ENCODE measurements at places on chromosomes 1 and 21.

- DNase-seq = no peak
Observed at GRCh38 chr1:151952811-151953210, 40.8 kb downstream of the S100A10 start.

- no peak for DNase-seq
Observed at GRCh38 chr1:174967845-174968705, 31.7 kb upstream of the CACYBP start.

- DNase-seq = no peak
Observed at GRCh38 chr1:25106352-25106751, 126.0 kb downstream of the SYF2 start.

DNA sequence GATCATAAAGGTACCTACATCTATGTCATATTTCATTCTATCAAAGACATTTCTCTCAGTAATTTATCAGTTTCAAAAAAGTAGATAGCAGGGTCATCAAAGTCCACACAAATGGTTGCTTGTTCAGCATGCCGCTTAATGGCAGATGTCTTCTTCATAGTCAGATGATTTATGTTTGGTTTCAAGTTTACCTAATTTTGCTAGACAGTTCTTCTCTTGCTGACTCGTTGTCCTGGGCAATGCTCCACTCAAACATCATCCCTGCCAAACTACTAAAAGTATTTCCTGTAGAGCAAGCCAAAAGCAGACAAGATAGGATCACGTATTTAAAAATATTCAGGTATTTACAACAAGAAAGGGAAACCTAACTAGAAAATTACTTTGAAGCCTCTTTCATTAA, 13.6 kb downstream of the NUP210L start:
- no peak for DNase-seq

GRCh38 chr1:25050165-25050564, 120.1 kb upstream of the RUNX3 start:
- DNase-seq = no peak

DNA sequence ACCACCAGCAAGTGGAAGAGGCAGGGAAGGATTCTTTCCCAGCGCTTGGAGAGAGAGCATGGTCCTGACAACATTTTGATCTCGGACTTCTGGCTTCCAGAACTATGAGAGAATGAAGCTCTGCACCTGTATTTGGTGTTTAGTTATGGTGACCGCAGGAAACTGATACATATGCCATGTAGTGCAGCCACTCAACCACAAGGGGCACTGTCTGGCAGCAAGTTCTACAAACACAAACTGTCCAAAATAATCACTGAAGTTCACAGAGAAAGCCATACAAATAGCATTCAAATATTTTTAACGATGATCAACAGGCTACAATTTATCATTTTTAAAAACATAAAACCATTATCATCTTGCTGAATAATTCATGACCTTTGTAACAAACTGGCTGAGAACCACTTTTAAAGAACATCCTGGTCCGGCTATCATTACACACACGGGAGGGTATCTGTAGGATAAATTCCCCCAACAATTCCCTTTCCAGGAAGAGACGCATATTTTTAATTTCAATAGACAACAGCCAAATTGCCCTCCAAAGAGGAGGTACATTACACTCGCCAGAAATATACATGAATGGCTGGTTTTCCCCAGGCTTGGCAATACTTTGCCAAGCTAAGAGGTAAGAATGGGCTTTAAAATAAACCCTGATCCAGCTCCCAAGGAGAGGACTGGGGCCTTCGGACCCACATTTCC, 9.2 kb upstream of the CBR3 start:
- DNase-seq = no peak

GRCh38 chr21:17853393-17854275, 34.5 kb upstream of the C21orf91 start:
- no peak for DNase-seq

- no peak for DNase-seq
Observed at GRCh38 chr1:98260412-98260811, 339.6 kb upstream of the DPYD start.

DNA sequence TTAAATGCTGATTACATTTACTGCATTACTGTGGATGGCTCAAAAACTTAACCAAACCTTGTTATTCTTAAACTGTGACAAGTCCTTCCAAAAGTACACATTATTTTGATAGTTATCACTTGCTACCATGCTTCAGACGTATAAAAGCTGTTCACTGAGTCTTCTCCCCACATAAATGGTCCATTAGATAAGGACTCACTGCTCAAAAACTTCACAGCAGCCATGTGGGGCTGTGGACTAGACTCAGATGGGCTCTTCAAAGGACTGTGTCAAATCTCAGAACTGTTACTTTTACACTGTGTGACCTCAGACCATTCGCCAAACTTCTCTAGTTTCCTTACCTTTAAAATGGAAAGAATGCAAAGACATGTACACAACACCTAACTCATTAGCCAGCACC, 11.6 kb downstream of the SCAF4 start:
- DNase-seq = no peak

GRCh38 chr21:36104317-36105300, 30.3 kb upstream of the CBR3 start:
- DNase-seq = no peak

GRCh38 chr1:234572966-234573365, 37.0 kb downstream of the IRF2BP2 start:
- DNase-seq = no peak

DNA sequence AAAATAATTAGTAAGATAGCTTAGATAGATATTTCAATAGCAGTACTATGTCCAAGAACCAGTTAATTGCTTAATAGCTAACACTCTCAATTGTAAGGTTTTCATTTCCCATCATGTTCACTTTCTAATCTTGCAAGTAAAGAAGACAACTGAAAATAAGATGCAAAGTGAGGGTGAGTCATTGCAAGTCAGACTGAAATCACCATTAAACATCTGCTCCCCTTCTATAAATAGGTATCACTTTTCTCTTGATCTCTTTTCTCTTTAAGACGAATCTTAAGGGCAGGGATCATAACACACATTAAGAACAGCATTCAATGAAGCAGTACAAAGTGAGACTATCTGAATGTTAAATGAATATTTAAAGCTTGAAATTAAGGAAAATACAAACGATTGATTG, 40.4 kb downstream of the UBR4 start:
- no peak for DNase-seq

GRCh38 chr1:175317309-175317708, 124.7 kb upstream of the KIAA0040 start:
- no peak for DNase-seq

GRCh38 chr1:172936088-172936645, 114.6 kb downstream of the TNFSF18 start:
- no peak for DNase-seq

DNA sequence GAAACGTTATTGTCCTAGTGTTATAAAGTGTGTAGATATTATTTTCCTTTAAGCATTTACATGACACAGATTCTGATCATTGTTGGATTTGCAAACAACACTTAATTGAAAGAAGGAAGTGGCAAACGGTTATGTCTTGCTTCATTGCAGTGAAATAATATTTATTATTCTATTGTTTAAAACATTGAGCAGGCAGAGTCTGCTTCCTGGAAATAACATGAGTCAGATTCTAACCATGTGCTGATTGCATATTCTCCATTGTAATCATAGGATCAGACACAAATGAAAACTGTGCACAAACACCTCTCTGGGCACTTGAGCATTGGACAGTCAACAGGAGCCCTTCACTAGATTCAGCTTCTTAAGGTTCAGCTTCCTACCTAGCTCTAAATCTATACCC, 46.8 kb upstream of the USP25 start:
- no peak for DNase-seq

DNA sequence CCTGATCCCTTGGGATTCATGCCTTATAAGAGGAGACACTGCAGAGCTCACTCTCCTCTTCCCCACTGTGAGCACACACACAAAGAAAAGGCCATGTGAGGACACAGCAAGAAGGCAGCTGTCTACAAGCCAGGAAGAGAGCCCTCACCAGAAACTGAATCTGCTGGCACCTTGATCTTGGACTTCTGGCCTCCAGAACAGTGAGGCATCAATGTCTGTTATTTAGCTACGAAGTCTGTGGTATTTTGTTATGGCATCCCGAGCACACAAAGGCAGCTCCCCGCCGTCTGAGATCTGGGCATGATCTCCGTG, 47.1 kb upstream of the RPL11 start:
- no peak for DNase-seq

DNA sequence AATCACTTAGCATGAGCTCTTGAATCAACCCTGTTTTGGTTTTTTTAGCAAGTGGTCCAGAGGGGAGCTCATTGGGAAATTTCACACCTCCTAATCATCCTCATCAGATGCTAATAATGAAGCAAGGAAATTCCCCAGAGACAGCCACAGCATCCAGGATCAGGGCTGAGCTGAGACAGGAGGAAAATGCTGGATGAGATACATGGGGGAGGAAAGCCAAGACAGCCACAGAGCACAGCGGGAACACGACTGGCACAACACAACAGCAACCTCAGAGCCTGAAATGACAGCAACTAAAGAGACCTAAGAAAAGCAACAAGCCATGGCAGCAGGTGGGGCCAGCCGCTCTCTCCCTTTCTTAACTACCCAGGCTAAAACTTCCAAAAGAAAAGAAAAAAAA, 70.4 kb downstream of the UBR4 start:
- no peak for DNase-seq

GRCh38 chr1:81682490-81682889, 118.2 kb upstream of the ADGRL2 start:
- DNase-seq = no peak

DNA sequence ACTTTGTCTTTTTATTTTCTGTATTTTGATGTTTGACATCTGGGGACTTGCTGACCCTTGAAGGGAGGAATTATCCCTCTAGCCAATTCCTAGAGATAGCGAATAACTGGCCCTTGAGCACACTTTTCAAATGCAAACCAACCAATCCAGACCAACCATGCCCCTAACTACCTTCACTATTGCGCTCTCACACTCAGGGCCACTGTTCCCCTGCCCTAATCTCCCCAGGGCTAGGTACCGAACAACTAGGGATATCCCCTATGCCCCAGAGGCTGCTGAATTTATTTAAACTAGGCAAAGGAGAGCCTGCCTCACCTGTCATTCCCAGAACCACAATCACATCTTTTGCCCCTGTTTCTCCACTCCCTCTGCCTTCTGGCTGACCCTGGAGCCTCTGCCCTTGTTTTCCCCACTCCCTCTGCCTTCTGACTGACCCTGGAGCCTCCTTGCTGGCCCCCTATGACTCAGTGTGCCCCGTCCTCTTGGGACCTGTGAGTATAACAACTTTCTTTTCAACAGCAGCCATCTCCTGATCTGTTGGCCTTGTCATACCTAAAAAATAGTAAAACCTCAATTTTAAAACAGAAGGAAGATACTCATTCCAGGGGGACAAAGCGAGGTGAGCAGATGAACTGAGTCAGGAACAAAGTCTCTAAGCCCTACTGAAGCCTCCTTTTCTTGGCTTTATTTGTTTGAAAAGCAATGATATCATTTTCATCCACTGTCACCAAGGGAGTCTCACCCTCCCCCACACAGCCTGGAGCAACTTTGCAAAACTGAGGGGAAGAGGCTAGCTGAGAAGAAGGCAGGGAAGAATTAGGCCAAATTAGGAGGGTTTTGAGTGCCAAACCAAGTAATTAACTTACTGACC, 115.5 kb downstream of the NMNAT2 start:
- no peak for DNase-seq

Data from T-helper 22 cell (primary cell).